ENCODE measurements at places on chromosomes 6 and 20.

DNA sequence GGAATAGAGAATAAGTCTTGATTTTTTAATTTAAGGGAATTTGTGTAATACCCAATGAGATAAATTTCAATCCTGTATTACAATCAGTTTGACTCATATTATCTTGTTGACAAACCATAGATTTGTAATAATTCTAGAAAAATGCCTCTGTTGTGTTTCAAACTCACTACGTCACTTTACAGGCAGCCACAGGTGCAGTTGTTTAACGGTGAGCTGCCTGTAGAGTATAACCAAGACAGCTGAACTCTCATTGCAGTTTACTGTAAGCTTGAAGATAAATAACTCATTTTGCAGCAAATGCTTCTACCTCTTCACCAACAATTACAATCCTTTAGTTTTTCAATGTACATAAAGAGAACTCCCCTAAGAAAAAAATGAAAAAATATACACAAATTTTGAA lies 114.3 kb downstream of the PRKN start:
- no peak for DNase-seq

DNA sequence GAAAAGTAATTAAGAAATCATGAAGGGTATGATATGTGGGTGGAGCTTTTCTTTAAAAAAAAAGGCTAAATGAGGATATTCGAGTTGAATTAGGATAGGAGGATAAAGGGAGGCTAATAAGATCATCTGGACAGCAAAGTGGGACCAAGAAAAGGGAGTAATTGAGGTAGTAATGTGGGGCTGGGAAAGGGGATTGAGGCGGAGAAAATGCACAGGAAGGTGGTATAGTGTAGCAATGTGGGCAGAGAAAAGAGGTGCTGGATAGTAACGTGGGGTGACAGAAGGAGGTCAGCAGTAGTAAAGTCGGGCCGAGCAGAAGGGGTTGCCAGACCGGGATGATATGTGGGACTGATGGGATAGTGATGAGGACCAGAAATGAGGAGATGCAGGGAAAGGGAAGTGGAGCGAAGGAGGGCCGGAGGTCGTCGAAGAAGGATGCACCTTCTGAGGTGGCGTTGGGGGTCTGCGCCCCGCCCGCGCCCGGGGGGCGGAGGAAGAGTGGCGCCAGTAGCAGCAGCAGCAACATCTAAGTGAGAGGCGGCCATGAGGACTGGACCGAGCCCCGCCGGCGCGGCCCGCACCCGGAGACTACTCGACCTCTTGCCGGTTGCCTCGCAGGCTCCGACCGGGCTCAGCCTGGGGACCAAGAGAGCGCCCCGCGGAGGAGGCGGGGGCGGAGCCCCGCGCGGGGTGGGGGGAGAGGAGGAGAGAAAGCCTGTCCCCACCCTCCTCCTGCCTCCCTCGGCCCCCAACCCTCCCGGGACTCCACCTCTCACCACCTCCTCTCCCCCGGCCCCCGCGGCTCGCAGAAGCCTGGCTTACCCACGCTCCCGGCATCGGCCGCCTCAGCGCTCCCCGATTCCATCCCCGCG lies 887 bp downstream of the GABBR1 start:
- no peak for DNase-seq

GRCh38 chr6:125201961-125202729 lies 48.6 kb downstream of the TPD52L1 start:
- DNase-seq: no peak

- DNase-seq: no peak
Observed at GRCh38 chr6:21383450-21384085, 210.0 kb upstream of the SOX4 start.

GRCh38 chr6:116682334-116682712 lies 1.3 kb downstream of the KPNA5 start:
- no peak for DNase-seq

DNA sequence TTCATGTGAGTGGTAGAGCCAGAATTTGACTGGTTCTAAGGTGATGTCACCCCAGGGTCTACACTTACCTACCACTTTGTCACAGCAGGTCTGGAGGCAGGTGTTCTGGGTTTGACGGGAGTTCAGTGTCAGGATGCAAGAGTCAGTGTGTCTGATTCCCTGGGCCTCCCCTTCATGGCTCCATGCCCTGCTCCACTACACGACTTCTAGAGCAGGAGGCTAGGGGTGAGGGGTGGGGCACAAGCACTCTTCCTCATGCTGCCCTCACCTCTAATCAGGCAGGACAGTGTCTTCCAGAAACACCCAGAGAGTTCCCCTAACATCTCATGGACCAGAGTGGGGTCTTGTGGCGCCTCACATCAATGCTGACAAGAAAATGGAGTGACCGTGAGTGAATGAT lies 118.2 kb downstream of the CDC5L start:
- DNase-seq: no peak

GRCh38 chr20:48835390-48835789 lies 7.6 kb upstream of the PREX1 start:
- no peak for DNase-seq

GRCh38 chr6:121593011-121593641 lies 157.7 kb downstream of the GJA1 start:
- no peak for DNase-seq

- DNase-seq: no peak
Observed at GRCh38 chr6:148693882-148694484, 52.8 kb upstream of the UST start.

DNA sequence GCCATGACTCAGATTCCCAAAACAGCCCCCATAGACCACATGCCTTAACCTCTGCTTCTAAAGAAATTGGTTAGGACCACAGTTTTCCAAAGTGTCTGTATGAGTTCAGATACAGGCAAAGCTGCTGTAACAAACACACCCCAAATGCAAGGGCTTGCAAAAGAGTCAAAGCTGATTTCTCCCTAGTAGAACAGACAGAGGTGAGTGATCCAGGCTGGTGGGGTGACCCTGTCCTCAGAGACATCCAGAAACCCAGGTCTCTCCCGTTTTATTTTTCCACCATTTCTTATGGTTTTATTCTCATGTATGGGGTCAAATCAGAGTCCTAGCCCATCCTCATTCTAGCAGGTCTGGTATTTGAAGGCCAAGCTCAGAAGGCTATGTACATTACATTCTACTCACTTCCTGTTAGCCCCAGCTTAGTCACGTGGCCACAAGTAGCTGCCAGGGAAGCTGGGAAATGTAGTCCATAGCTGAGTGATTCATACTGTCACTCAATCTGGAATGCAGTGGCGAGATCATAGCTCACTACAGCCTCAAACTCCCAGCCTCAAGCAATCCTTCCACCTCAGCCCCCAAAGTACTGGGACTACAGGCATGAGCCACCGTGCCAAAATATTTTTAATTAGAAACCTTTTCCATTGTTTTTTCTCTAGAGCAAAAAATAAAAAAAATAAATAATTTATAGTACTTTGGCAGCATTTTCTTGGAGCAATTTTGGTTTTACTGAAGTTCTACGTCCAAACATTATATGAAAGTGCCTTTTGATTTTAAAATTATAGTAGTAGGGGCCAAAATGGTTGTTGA lies 175.2 kb downstream of the ZMYND8 start:
- DNase-seq: no peak

DNA sequence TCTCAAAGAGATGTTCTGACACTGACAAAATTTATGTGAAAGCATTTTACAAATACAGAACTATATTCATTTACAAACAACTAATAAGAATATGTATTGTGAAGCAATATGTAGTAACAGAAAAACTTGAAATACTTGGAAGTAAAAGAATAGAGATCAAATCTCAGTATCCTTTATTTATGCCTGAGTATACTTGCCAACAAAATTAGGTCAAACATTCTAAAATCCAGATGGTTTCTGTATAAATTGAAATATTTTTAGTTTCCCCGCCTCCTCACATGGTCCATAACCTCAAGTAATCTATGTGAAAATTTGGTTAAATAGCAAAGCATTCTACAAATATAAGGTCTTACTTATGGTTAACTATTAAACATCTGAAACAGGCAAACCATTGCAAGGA lies 545.4 kb downstream of the EYS start:
- DNase-seq: no peak

GRCh38 chr6:57822896-57823358 lies 505.5 kb downstream of the PRIM2 start:
- DNase-seq: no peak

DNA sequence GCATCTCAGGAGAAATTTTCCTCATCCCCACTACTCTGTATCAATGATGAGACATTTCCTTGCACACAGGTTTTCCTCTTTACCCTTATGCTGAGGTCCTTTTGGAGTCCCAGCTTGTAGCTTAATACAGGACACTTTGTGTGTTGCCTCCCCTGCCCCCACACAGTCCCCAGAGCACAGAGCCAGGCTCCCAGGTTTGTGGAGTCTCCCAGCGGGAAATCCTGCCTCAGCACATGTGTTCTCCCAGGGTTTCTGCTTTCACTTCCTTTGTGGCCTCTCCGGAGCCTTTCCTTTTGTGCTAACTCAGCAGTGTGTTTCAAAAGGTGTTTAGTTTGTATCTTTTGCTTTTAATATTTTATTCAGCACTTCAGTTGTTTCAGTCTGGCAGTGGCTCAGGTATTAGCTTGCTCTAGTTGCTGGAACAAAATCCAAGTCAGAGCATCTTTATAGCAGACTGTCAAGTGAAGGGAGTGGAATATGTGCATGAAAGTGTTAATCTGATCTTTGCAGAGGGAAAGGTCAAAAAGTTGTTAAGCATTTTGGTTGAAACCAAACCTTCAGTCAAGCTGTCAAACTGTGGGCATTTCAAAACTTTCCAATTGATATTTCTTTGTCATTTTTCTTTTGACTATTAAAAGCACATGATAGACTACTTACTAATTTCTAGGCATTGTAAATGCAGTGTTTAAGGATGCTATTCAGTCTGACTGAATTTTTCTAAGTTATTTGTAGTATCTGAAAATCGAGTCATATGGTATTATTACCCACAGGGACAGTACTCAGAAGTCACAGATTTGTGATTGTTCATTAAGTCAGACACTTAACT lies 8.6 kb downstream of the SNX9 start:
- DNase-seq: no peak

GRCh38 chr20:19015351-19016139 lies 196.9 kb upstream of the SLC24A3 start:
- no peak for DNase-seq

- DNase-seq: no peak
Observed at GRCh38 chr6:6771224-6771945, 182.9 kb downstream of the LY86 start.

DNA sequence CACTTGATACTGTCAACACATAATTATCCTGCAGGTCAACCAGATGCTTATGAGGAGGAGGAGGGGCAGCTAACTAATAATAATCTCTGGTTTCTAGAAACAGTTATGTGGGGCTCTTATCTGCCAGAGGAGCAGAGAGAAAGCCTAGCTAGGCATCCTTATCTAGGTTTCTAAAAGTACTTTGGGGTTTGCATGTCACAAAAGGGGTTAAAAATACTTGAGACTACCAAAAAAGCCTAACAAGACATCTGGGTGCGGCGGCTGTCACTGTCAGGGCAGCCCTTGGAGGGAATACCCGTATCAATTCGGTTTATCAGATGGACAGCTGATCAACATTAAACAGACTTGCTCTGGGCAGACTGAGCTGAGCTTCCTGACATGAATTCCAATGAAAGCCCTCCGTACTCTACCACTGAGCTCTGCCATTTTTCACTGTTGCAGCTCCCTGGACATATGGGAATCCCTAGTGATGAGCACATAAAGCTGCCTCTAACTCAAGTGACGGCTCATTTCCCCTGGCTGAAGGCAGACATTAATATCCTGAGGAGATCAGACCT lies 166.6 kb downstream of the PDSS2 start:
- no peak for DNase-seq

GRCh38 chr6:86357877-86358276 lies 579.5 kb upstream of the HTR1E start:
- DNase-seq: no peak

DNA sequence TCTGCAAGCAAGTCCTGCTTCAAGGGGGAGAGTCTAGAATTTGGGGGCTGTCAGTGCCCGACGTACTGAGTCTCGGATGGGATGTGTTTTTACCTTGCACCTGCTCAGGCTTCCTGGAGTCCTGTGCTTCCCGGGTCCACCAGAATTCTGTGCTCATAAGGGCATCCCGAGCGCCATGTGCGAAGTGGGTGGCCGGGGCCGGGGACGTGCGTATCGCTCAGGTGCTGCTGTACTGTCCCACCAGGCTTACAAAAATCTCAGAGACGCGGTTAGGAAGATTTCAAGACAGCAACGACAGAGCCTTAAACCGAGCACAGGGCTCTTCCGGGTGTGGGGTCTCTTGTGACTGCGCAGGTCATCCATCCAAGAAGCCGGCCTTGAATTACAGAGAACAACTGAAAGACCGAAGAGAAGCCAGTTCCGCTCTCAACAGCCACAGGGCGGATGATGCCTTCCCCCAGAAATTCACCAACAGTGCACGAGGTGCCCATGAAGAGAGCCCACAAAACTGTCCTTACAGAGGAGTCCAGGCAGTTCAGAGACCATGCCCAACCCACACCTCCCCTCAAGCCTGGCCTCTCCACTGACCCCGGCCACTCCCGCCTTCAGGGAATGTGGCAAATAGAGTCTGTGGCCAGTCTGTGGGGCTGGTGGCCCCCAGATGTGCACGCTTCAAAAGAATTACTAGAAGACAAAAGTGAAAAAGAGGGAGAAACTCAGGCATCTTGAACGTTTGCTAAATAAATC lies 104.7 kb downstream of the PXDC1 start:
- DNase-seq: no peak

DNA sequence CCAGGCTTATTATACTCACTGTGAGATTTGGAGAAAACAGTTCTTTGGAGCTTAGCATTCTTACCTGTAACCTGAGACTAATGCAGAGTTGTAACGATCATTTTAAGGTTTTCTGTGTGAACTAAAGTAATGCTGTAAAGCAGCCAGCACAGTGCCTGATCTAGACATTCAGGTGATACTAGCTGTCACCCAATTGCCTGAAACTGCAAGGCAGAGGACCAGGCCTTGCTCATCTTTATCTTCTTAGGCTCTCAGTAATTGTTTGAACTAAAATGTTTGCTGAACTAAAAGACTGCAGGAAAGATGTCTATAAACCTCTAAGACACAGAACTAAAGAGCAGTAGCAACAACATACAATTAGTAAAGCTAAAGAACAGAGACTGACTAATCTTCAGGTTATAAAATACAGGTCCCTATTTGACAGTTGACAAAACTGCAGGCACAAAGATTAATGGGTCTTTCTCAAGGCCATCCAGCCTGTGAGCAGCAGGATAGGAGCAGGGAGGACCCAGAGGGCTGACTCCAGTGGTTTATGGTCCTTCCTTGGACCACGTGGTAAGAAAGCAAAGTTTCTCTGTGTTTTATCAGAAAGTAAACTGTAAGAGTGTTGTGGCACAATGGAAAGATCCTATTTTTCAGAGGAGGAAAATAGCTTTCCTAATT lies 31.4 kb downstream of the SMLR1 start:
- no peak for DNase-seq

- no peak for DNase-seq
Observed at GRCh38 chr20:46050444-46050843, 21.4 kb downstream of the SLC12A5 start.

DNA sequence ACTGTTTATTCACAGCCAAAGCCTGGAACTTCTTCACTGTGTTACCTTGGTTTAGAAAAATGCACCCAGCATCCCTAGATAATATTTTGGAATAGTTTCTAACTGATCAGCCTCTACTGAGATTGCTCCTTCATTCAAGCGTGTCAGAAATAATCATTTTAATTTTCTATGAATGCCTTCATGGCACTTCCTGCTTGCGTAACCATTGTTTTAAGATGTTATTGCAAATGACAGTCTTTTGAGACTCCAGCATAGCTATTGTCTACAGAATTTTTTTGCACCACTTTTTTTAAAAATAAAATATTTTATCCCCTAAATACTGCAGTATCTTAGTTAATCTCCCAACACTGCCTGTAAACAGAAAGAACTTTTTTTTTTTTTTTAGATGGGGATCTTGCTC lies 213.1 kb downstream of the PHACTR1 start:
- no peak for DNase-seq

GRCh38 chr6:101740631-101741030 lies 347.1 kb downstream of the GRIK2 start:
- DNase-seq: no peak

- no peak for DNase-seq
Observed at GRCh38 chr6:70231311-70231710, 71.6 kb downstream of the COL9A1 start.
